Stimulated activated CD8-positive, alpha-beta memory T cell treated with anti-CD3 and anti-CD28 coated beads, Interleukin-4, amount 100 ng/mL, for 1 hour (primary cell): ENCODE measurements at places on chromosomes 4 and X.

- no peak for DNase-seq
Observed at GRCh38 chr4:1136048-1136447, 22.7 kb upstream of the RNF212 start.

DNA sequence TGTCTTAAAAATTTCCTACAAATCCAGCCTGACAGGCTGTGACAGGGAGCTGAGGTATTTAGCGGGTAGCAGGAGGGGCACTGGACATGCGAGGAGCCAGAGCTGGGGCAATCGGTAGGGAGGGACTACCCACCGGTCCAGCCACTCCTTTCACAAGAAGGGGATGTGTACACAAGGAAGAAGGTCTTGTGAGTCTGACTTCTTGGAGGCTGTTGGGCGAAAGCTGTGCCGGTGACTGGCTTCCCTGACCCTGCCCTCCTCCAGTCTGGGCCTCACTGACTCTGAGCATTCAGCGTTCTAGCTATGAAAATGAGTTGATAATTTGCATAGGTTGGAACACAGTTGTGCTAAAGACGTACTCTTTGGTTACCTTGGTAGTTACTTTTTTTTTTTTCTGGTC, 12.7 kb upstream of the CXCL8 start:
- DNase-seq: no peak

GRCh38 chr4:159188646-159189045, 85.8 kb downstream of the RAPGEF2 start:
- no peak for DNase-seq

DNA sequence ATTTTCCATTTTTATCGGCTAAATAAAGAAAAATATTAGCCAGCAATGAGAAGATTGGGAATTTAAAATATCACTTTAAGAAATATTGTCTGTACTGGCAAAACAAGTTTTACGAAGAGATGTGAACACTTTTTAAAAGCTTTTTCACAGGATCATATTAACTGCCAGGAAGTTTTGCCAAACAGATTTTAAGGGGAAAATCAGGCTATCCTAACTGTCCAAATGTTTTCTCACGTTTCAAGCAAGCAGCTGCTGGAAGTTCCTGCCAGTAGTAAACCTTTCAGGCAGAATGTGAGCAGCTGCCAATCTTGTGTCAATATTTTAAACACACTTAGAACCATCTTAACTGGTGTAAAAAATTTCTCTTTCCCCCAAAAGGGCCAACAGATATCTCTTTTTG, 101.1 kb downstream of the ADGRL3 start:
- no peak for DNase-seq

- no peak for DNase-seq
Observed at GRCh38 chr4:60891947-60892346, 308.2 kb upstream of the ADGRL3 start.

- DNase-seq: no peak
Observed at GRCh38 chr4:115759231-115759630, 645.8 kb upstream of the NDST4 start.
